ENCODE measurements at places on chromosomes 3 and 15.
A peak's percentile ranks its signal among the peaks of the same experiment; 100 is the strongest.

DNA sequence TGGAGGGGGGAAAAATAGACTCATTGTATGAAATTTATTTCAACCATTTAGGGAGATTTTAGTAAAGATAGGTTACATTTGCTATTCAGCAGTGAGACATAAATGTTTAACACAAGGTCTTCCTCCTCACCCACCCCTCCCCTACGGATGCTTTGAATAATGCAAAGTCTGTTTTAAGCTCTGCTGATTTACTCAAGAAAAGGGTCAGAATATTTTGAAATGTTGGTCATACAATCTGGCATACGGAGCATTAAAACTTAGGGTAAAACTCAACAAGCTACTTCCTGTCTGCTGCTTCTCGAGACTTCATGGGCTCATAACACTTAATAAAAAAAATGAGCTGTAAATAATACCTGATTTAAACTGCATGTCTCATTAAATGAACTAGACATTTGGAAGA, 156.3 kb downstream of the WNT5A start:
- DNase-seq = no peak

- DNase-seq = no peak
These were observed 27.6 kb downstream of the SLC28A1 start for GRCh38 chr15:84911879-84912660.

DNA sequence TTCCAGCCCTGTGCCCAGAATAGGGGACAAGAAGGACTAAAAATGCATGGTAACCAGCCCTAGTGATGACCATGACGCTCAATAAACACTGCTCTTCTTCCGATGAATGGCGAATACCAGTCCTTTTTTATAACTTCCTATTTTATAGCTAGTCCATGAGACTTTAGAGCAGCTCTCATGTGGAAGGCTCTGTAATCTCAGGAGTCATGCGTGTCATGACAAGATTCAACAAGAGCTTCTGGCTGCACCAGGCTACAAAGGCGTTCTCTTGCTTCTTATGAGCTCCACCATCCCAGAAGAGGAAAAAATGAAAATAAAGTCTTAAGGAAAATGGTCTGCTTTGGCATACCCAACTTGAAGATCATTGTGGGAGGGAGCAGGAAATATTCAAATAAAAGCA, 141.0 kb downstream of the TMCO5A start:
- no peak for DNase-seq

DNA sequence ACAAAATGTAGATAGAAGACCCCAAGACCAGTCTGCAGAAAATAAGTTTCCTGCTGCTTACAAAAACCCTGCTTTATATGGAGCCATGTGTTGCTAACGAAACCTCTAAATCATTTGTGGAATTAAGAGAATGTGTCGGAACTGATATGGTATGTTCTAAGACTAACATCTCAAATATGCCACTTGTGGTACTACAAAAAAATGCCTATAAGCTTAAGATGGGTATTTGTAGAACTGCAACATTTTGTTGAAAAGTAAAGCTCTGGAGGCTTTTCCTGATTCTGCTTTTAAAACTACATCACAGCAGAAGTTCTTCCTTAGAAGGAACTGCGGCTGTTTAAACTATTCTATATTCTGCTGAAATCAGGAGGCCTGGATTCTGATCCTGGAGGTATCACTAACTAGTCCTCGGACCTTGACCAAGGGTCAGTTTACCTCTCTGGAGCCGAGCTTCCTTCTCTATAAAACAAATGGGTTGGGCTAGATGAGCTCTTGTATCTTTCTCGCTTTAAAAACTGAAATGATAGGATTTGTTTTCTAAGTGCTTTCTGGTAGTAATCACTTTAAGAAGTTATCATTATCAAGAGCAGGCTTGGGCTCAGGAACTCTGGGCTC, 74.9 kb downstream of the RAD18 start:
- no peak for DNase-seq

- DNase-seq = peak; percentile 3
These were observed 1.4 kb downstream of the PPM1L start for GRCh38 chr3:160757233-160758106.

DNA sequence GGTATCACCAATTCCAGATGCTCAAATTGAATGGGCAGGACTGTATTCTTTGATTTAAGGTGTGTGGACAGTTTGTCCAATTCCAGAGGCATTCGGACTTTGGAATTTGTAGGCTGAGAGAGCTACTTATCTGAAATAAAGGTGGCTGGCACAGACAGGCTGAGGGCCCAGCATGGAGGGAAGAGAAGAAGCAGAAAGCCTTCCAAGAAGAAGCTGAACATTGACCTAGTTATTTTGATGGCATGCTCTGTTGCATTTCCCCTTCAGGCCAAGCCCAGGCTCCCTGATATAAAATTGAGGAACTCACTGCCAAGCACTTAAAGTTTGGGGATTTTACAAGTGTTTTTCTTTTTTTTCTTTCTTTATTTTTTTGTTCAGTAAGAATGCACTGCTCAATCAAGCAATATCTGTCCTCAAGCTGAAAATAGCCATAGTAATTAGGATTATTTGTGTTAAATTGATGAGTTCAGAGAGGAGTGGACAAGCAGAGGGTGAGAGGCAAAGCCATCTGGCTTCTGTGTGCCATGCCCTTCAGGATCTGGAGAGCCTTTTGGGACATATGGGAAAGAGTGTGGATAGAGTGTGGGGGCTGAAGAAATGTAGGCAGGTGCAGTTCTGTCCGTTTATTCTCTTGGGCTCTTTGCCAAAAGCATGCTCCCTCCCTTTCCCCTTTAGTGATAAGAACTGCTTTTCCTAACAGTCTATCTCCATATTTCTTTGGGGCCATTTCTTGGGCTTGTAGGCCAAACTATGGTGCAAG, 148.9 kb downstream of the OXSM start:
- DNase-seq = no peak

- DNase-seq = no peak
These were observed 69.5 kb downstream of the KCNAB1 start for GRCh38 chr3:156189927-156190326.

DNA sequence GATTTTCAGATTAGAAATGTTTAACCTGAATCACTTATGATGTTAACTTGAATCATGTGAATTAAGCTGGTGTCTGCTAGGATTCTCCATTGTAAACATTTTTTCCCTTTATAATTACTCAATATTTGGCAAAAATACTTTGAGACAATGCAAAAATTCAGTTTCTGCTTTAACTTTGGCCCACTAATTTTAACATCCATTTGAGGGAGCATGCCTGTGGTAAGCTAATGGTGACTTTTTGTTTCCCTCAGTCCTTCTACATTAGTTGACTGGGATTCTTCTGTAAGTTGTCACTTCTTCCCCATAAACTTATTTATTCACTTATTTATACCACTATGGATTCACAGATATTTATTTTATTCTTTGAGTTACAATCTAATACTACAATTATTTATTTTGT, 59.3 kb downstream of the PIK3R4 start:
- no peak for DNase-seq

GRCh38 chr15:60086681-60087429, 82.7 kb downstream of the FOXB1 start:
- no peak for DNase-seq

DNA sequence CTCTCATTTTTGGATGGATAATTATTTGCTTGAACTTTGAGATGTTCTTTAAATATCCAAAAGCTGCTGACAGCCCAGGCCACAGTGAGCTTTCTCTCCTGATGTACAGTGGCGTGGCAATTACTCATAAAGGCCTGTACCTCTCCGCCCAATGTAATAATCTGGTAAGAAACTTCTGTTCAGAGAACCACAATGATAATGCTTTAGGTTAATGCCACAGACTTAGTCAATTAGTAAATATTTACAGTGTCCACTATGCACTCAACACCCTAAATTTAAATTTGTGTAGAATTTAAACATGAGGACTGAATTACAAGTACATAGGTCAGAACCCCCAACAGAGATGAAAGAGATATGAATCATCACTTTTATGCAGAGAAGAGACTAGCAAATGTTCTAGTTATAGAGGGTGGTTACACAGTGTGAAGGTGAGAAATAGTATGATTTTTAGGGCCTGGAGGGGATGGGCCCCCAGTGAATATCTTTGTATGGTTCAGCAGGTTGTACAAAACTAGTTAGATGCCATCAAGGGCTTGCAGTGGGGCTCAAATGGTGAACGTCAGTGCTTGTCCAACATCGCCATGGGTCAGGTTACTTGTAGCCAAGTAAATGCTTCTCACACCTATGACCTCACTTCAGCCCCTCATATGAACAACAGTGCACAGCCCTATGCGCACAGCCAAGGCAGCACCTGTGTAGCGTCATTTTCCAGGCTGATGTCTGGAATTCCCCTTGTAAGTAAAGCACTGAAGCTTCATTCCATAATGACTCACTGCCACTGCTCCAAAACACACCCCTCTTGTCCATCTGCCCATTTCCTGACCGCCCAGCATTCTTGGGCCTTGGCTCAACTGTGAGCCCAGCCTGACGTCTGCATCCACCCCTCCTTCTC, 13.3 kb downstream of the ABHD2 start:
- DNase-seq = no peak

- DNase-seq = no peak
These were observed 23.2 kb upstream of the LCTL start for GRCh38 chr15:66588971-66589370.

- no peak for DNase-seq
These were observed 74.7 kb downstream of the SNRK start for GRCh38 chr3:43361077-43361476.

DNA sequence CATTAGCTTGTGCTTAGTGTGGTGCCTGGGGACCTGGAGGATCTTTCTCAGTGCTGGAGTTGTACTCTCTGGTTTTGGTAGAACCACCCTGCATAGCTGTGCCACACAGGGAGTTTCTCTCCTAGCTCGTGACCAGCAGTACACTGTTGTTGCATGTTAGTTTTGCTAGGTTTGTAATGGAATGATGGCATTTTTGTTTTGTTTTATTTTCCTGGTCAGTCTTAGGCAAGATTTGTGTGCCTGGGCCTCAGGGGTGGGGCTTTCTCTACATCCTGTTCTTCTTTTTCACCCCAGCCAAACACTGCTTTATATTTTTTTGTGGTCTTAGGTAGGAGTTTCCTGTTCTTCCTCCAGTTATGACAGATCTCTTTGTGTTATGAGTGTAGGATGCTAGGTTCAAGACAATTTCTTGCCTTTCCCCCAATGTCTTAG, 534.5 kb upstream of the KCNMB2 start:
- peak; percentile 19 for DNase-seq

- DNase-seq = peak; percentile 61
These were observed 51.1 kb downstream of the ATP10A start for GRCh38 chr15:25812073-25812472.

GRCh38 chr15:75030424-75030823, 7.0 kb downstream of the PPCDC start:
- no peak for DNase-seq

- DNase-seq = no peak
These were observed 5.9 kb downstream of the CMC1 start for GRCh38 chr3:28247286-28247685.

DNA sequence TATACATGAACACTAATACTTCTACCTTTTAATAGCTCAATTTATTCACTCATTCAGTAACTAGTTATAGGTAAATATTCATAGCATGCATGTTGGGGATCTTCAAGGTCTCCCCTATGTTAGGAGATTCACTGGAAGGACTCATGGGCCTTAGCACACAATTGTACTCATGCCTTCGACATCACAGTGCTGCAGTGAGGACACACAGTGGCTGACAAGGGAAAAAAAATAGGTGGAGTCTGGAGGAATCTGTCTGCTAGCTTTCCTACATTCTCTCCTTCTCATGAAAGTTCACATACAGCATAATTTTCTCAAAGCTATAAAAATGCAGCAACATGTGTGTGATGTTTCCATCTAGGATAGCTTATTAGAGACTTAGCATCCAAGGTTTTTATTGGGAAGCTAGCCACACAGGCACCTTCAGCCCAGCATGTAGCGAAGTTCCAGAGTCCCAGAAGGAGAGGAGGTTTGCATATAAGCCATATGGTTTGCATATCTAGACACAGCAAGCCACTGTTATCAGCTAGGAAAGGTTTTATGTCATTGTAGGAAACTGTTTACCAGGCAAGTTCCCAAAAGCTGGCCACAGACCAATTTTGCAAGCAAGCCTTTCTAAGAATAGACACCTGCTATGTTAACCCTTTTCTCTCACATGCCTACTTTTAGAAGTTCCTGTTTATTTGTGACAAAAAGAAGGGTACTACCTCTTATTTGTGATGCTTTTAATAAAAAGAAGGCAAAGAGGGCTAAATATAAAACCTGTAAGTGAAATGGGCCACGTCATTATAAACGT, 46.4 kb downstream of the MORC1 start:
- DNase-seq = no peak

DNA sequence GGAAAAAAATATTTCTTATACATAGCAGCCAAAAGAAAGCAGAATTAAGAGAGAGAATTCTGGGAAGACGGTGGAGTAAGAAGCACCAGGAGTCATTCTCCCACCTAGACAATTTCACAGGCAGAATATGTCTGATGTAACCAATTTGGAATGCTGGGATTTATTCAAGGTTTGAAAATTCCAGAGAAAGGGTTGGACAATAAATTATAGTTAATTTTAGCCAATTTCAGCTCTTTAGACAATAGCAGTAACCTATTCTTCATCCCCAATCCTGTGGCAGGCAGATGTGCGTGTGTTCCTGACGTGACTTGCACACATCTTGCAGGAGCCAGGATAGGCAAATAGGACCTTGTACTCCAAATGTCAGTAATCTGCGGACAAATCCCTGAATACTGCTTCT, 541.0 kb upstream of the NAALADL2 start:
- no peak for DNase-seq

DNA sequence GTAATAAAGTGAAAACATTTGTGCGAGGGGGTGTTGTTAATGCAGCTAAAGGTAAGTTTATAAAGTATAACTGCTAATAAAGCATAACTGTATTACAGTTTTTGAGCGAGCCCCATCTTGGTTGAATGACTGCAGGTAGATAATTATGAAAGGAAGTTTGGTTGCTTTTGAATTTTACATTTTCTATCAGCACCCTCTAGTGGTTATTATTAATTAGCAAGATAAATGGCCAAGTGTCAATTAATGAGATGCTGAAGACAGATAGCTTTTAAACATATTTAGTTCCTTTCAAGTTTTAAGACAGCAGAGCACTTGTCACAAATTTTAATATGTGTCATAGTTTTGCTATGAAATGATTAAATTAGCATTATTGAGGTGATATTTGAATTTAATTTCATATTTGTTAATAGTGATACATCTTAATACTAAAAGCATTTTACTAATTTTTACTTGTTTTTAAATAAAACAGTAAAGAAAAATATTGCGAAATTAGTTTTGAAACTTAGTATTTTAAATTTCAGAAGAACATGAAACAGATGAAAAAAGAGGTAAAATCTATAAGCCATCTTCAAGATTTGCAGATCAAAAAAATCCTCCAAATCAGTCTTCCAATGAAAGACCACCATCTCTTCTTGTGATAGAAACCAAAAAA, 15.1 kb downstream of the U2SURP start:
- DNase-seq = peak; percentile 6

DNA sequence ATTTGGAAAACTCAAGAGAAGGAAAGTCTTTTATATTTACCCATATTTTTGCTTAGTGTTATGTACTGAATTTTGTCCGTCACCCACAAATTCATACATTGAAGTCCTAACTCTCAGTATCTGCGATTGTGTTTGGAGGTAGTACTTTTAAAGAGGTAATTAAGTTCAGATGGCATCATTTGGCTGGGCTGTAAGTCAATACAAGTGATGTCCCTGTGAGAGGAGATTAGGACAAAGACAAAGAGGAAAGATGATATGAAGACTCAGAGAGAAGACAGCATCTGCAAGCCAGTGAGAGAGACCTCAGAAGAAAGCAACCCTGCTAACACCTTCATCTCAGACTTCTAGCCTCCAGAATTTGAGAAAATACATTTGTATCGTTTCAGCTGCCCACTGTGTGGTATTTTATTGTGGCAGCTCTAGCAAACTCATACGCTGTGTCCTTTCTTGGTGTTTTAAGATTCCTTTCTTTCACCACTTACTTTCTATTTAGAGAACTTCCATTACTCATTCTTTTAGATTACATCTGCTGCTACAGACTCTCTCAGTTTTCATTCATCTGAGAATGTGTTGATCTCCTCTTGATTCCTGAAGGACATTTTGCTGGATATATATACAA, 17.0 kb downstream of the LRCH3 start:
- DNase-seq = no peak
